ENCODE measurements at places on chromosomes 6 and 20. TPM values are rescaled to one million over a fixed set of nuclear protein-coding genes. Genes with fewer than 3 reads are reported as not detected.

GRCh38 chr20:11473983-11474382 is 443.7 kb upstream of the BTBD3 start:
- DNase-seq = no peak

DNA sequence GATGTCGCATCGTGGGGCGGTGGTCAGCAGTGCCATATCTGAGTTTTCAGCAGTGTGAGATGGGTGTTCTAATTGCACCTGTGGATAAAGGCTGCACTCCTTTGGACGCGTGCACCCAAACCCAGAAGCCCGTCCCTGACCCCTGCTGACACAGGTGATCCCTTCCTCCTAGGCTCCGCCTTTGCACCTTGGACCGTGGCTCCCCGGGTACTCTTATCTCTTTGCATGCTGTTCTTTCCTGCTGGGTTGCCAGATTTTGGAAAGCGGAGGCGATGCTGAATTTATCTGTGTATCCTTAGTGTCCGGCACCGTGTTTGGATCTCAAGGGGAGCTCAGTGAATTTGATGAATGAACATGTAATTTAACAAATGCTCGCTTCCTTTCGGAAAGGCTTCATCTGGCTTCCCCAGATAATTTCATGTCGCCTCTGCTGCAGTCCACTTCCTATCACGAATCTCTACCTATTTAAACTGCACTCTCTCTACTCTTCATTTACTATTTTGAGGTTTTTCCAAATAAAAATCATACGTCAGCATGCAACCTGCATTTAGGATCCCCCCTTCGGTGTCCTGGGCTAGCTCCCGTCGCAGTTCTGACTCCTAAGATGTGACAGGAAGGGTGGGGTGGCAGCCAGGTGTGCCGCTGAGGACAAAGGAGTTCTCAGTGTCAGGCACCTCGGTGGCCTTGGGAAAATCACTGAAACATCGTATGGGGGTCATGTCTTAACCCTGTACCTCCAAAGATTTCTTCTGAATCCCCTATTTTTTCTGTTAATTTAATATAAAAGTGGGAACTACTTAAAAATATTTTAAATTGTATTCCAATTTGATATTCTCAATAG is 753 bp upstream of the PERP start:
- peak; percentile 81 for DNase-seq

The DPPA5 gene
- total RNA-seq = not detected

The PRDM13 gene
- total RNA-seq = not detected

DNA sequence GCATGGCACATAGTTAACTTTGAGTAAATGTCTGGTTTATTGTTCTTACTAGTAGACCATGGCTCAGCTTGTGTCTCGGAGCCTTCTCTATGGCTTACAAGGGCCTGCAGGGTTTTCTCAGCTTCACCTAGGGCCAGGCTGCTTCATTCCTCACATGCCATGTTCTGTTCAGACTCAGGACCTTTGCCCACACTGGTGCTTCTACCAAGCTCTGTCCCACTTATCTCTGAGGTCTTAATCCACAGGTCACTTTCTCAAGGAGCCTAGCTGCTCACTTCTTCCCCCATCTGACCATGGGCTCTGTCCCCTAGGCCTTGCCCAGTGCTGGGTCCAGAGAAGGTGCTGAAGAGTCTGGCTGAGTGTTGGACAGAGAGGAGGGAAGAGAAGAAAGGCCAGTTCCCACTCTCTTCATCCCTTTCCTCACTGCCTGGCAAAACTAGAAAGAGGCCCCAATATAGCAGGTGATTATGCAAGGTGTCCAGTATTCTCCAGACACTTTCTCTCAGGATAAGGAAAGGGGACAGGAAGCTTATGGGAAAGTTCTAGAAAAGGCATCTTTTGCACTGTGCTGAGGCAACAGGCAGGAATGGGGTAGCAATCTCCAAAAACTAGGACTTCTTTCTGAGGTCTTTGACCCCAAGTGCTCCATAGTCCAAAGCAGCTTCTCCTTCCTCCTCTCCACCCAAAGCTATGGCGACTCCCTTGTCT is 40.0 kb downstream of the COX4I2 start:
- DNase-seq = no peak

GRCh38 chr6:40558102-40558501 is 29.1 kb downstream of the LRFN2 start:
- DNase-seq = no peak

DNA sequence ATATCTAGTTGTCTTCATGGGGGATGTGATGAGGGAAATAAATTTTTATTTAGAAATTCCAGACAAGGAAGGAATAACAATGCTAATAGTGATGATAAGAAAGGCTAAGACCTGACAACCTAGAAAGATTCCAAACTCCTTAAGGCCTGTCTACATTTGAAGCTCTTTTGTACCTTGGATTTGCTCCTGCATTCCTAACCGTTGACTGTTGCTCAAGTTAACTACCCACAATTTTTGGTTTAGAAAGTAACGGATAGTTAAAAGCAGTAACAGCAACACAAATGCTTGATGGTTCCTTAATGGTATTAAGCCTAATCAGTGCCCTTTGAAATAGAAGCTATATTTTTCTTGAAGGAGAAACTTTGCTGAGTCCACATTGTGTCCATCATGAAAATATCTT is 52.9 kb downstream of the TRMT11 start:
- no peak for DNase-seq

- peak; percentile 62 for DNase-seq
These were observed 384.3 kb downstream of the CDC5L start for GRCh38 chr6:44771647-44772415.

DNA sequence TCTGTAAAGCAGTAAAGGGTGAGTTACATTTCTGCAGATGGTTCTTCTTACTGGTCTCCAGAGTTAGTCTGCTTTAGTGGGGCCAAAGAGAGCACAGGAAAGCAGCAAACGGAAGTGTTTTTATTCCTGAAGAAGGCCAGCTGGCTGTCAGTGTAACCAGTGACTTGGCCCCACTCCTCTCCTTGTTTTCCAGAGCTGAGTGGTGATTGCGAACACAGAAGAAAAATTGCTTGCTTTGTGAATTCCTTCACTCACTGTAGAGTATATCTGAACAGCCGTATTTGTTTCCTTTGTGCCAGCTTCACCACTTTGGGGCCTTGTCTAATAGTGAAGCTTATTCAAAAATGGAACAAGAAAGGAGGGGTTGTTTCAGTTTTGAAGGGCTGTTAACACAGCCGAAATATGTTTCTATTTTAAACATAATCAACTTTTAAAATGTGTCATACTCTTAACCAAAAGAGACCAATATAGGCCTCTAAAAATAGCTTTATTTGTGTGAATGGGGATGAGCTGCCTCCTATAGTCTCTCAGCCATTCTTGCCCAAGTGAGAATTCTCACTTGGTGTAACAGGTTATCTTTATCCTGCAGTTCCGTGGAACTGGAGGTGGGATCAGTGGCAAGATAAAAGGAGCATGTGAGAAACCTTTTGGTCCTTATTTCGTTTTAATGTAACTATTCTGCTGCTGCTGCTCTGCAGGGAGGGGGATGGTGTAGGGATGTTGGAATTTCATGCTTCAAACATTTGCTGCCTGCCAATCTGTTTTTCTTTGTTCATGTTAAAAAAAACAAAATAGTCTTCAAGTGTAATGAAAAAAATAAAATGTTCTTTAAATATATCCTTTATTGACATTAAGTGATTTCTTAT is 37.8 kb downstream of the ZC2HC1B start:
- DNase-seq = peak; percentile 42

The GSTA5 gene
- total RNA-seq = not detected

GRCh38 chr20:3767110-3767426 is 485 bp downstream of the ADISSP start:
- DNase-seq = peak; percentile 87

DNA sequence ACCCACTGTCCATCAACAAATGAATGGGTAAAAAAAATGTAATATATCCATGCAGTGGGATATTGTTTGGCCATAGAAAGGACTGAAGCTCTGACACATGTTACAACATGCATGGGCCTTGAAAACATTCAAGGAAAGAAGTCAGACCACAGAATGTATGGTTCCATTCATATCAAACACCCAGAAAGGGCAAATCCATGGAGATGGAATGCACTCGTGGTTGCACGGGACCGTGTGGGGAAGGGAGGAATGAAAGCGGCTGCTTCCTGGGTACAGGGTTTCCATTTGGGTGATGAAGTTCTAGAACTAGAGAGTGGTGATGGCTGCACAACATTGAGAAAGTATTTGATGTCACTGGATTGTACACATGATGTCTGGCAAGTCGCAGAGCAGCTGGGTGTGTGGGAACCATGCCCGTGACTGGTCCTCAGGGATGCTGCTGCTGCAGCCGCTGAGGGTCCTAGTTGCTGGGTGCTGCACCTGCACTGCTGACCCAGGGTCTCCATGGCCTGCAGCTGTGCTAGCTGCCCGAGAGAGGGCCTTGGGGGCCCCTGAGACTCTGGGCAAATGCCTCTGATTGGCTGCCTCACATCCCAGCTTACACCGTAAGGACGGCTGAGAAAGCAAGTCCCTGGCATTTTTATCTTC is 220.3 kb downstream of the NRN1 start:
- no peak for DNase-seq

DNA sequence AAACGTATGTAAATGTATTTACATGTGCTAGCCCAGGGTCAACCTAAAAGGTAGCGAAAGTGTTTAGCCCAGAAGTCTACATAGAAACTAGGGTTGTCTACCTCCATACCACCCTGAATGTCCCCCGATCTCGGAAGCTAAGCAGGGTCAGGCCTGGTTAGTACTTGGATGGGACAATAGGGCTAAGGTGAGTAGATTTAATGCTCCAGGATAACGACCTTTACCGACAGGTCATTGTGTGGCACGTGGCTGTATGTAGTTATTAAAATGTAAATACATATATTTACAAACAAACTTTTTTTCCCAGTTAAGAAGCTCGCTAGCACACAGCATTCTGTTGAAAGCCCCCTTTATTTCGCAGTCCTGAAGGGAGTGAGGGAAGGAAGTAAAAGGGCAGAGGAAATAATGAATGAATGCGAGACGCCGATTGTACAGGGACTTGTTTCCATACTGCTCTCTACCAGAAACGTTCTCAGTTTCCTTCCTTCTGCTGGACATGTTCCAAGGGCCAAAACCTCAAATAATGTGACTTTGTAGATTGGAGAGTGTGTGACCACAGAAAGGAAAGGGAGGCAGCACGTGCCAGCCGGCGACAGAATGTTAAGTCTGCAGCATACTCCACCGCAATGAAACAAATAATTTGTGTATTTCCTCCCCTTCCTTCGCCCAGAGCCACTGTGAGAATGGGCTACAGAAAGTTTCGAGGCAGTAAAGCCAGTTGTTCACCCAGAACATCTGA is 612 bp downstream of the ADAT2 start:
- DNase-seq = peak; percentile 52

The METTL24 gene
- total RNA-seq = 0.29 TPM

GRCh38 chr6:87767478-87767877 is 65.4 kb upstream of the AKIRIN2 start:
- no peak for DNase-seq

The PDYN gene
- not detected for total RNA-seq

DNA sequence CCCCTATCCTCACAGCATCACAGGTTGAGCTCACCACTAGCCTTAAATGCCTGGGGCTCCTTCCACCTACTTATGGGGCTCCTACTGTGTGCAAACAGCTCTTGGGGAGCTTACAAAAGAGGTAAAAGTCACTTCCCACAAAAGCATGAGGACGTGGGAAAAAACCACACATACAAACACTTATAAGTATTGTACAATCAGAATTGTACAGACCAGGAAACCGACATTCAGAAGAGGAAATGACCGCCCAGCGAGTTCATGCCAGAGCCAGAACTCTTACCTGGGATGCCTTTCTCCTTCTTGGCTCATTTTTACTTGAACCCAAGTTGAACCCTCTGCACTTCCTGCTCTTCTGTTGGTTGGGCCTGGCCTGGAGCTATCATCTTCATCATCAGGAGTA is 6.3 kb upstream of the PPP1R16B start:
- DNase-seq = no peak

The HLA-DRB5 gene
- total RNA-seq = not detected

- no peak for DNase-seq
These were observed 10.9 kb upstream of the BMP5 start for GRCh38 chr6:55886185-55886836.

GRCh38 chr20:6651561-6651960 is 115.9 kb upstream of the BMP2 start:
- DNase-seq = no peak

GRCh38 chr6:100503043-100503705 is 38.5 kb upstream of the SIM1 start:
- no peak for DNase-seq

- no peak for DNase-seq
These were observed 17.9 kb upstream of the RUNX2 start for GRCh38 chr6:45310118-45310788.

- no peak for DNase-seq
These were observed 1.5 kb upstream of the TNXB start for GRCh38 chr6:32110632-32111031.

GRCh38 chr6:139821676-139822223 is 447.3 kb upstream of the CITED2 start:
- DNase-seq = no peak

DNA sequence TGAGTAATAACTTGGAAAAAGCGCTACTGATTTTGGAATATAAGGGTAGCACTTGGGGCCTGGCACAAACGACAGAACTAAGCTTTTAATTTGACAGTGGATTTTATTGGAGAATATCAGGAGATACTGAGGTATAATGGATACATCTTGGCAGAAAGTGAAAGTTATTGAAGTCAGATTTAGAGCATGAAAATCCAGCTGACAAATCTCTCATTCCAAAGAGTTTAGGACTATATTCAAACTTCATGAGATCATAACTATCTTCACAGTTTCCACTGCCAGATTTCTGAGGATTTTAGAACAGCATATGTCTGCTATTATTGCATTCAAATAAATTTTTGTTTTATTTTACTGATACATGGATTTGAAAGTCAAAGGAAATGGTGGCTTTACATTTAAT is 132.3 kb upstream of the THEMIS start:
- DNase-seq = no peak

The SGK2 gene
- total RNA-seq = under 0.01 TPM

DNA sequence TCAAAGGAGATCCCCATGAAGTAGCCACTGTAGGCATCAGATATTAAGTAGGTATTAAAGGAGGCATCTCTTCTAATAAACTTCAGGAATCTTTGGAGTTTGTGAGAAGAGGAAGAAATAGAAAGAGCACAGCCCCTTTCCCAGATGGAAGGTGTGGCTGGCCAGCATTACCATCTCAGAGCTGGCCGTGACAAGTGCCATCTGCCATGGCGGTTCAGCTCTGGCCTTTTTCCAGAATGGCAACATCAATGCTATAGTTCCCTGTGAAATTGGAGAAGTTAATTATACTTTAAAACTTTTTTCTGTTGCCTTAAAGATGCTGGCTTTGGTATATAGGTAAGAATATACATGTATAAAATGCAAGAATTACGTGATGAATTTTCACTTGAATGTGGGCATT is 51.9 kb upstream of the MCUR1 start:
- no peak for DNase-seq

- DNase-seq = peak; percentile 57
These were observed 223.7 kb downstream of the GMDS start for GRCh38 chr6:2021713-2022125.

The TXLNB gene
- 0.59 TPM for total RNA-seq

GRCh38 chr6:51337277-51337676 is 518.6 kb downstream of the TFAP2B start:
- DNase-seq = no peak

The SLC35D3 gene
- not detected for total RNA-seq

The MEP1A gene
- not detected for total RNA-seq

All from osteoblast (primary cell).